Chondrocyte (in vitro differentiated cells): ENCODE measurements at places on chromosomes 11 and 22.

GRCh38 chr11:113722934-113723333 lies 16.8 kb upstream of the TMPRSS5 start:
- no peak for DNase-seq
- peaks cover 14% of the 10 kb centered on the region for H3K36me3 ChIP-seq
- no peak overlapping the region for H3K27ac ChIP-seq
- H3K27me3 ChIP-seq: no peaks in the 10 kb centered on the region
- no peaks in the 10 kb centered on the region for H3K4me1 ChIP-seq

- H3K4me3 ChIP-seq: no peak overlapping the region
- no peaks in the 10 kb centered on the region for H3K4me1 ChIP-seq
- H3K36me3 ChIP-seq: no peaks in the 10 kb centered on the region
- peak; percentile 73 for DNase-seq
- H3K27ac ChIP-seq: no peak overlapping the region
- H3K27me3 ChIP-seq: peaks cover 8% of the 10 kb centered on the region
Measured at GRCh38 chr11:69380451-69380901, 86.5 kb downstream of the MYEOV start.

DNA sequence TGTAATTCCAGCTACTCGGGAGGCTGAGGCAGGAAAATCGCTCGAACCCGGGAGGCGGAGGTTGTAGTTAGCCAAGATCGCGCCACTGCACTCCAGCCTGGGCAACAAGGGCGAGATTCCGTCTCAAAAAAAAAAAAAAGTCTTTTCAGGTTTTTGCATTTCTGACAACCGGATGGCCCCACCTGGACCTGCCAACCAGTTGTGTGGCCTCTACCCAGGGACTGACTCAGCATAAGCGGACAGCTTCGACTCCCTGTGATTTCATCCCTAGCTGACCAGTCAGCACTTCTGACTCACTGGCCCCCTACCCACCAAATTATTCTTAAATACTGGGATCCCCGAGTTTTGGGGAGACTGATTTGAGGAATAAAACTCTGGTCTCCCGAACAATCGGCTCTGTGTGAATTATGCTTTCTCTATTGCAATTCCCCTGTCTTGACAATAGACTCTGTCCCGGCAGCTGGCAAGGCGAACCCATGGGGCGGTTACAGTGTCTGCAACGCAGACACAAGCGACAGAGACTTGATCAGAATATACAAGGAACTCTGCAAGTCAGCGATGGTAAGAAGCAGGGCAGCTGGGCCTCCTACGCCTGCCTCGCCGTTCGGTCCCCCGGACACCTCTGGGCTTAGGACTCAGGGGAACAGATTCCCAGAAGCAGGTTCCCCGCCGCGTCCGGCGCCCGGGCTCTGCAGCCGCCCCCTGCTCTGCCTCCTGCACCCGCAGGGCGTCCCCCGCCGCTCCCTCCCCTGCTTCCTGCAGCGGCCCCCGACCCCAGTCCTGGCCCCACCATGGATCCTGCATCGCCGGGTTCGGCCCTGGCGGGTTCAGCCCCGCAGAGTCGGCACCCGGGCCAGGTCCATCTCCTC lies 741 bp upstream of the TALDO1 start:
- DNase-seq: no peak
- peak overlapping the region; percentile 88 for H3K4me3 ChIP-seq
- no peaks in the 10 kb centered on the region for H3K36me3 ChIP-seq
- H3K27me3 ChIP-seq: no peaks in the 10 kb centered on the region
- H3K27ac ChIP-seq: peak overlapping the region; percentile 83
- peaks cover 24% of the 10 kb centered on the region for H3K4me1 ChIP-seq

GRCh38 chr22:47064416-47064815 lies 302.0 kb downstream of the TBC1D22A start:
- no peak overlapping the region for H3K27ac ChIP-seq
- no peak for DNase-seq
- H3K4me3 ChIP-seq: no peak overlapping the region

DNA sequence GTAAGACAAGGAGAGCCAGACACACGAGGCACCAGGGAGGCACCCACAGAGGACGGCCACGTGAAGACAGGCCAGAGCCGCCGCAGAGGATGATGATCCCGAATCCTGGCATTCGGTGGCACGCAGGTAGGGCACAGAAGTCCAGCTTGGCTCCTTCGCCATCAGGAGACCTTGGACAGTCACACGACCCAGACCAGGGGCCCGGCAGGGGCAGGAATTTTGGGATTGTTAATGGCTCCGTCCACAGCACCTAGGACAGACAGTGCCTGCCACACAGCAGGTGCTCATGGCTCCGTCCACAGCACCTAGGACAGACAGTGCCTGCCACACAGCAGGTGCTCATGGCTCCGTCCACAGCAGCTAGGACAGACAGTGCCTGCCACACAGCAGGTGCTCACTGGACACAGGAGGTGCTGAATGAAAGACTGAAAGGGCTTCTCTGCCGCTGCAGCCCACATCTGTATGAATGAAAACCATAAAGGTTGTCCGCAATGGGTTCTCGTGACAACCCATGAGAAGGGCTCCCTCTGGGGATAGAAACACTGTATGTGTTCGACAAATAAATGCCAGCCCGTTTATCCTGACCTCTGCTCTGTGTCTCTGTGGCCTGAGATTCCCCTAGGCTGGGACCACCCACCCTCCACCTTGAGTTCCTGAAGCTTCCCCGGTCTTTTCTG lies 341.6 kb downstream of the CTTN start:
- H3K27ac ChIP-seq: no peak overlapping the region
- peak; percentile 69 for DNase-seq
- H3K36me3 ChIP-seq: no peaks in the 10 kb centered on the region
- H3K4me1 ChIP-seq: no peaks in the 10 kb centered on the region

- H3K27me3 ChIP-seq: no peaks in the 10 kb centered on the region
- DNase-seq: no peak
- H3K4me1 ChIP-seq: peaks cover 15% of the 10 kb centered on the region
- no peak within 1 kb of the TSS for H3K27ac ChIP-seq
- H3K36me3 ChIP-seq: peaks cover 15% of the 10 kb centered on the region
Measured at GRCh38 chr11:66277471-66278362, at the start of gene CNIH2. CNIH2 (plus strand) TSS chr11:66278175; CDS start chr11:66278457, 282 bp downstream.

- H3K27ac ChIP-seq: no peak overlapping the region
- H3K27me3 ChIP-seq: no peaks in the 10 kb centered on the region
- no peak for DNase-seq
- no peaks in the 10 kb centered on the region for H3K4me1 ChIP-seq
- H3K36me3 ChIP-seq: peaks cover 3% of the 10 kb centered on the region
Measured at GRCh38 chr11:107808521-107808920, 50.1 kb downstream of the SLC35F2 start.

GRCh38 chr11:122399375-122399774 lies 256.1 kb upstream of the UBASH3B start:
- H3K27ac ChIP-seq: no peak overlapping the region
- H3K4me3 ChIP-seq: no peak overlapping the region
- H3K4me1 ChIP-seq: peaks cover 6% of the 10 kb centered on the region
- H3K27me3 ChIP-seq: peaks cover 5% of the 10 kb centered on the region

- no peak overlapping the region for H3K27ac ChIP-seq
- H3K4me3 ChIP-seq: no peak overlapping the region
- peaks cover 12% of the 10 kb centered on the region for H3K4me1 ChIP-seq
Measured at GRCh38 chr11:64201543-64201942, 5.0 kb upstream of the FERMT3 start.

DNA sequence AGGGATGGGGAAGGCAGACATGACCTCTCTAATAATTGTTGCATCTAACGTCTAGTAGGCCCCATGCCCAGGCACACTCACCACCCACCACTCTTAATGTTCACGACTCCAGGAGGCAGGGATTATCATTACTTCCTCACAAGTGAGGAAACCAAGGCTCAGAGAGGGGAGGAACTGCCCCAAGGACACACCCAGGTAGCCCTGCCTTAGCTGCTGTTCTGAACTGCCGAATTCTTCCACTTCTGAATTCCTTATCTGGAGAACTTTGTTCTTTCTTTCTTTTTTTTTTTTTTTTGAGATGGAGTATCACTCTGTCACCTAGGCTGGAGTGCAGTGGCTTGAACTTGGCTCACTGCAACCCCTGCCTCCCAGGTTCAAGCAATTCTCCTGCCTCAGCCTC lies 16.7 kb downstream of the SLCO2B1 start:
- no peak overlapping the region for H3K4me3 ChIP-seq
- peaks cover 16% of the 10 kb centered on the region for H3K27me3 ChIP-seq
- DNase-seq: peak; percentile 2
- no peaks in the 10 kb centered on the region for H3K4me1 ChIP-seq
- H3K36me3 ChIP-seq: peaks cover 2% of the 10 kb centered on the region

- no peaks in the 10 kb centered on the region for H3K36me3 ChIP-seq
- no peak overlapping the region for H3K4me3 ChIP-seq
- no peaks in the 10 kb centered on the region for H3K27me3 ChIP-seq
Measured at GRCh38 chr11:112345706-112346105, 85.0 kb upstream of the PLET1 start.

DNA sequence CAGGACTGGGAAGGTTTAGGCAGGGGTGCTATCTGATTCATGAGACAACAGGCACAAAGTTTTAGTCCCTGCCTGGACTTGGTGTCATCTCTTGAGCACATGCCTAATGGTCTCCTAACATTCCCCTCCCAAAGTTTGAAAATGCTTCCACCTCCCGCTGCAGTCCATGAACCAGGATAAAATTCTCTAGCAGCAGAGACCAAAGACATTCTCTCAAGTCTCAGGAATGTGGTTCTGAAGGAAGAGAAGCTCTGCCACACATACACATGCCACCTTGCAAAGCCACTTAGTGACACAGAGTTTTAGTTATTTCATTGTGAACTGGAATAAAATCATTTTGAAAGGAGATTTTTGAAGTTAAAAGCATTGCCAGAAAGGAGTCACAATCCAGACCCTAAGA lies 15.5 kb downstream of the OR51B6 start:
- no peaks in the 10 kb centered on the region for H3K36me3 ChIP-seq
- peak overlapping the region; percentile 39 for H3K27ac ChIP-seq
- no peak overlapping the region for H3K4me3 ChIP-seq
- no peak for DNase-seq

GRCh38 chr11:86726118-86726753 lies 53.8 kb upstream of the ME3 start:
- H3K27me3 ChIP-seq: no peaks in the 10 kb centered on the region
- DNase-seq: no peak
- peaks cover 5% of the 10 kb centered on the region for H3K36me3 ChIP-seq
- H3K4me1 ChIP-seq: peaks cover 32% of the 10 kb centered on the region
- H3K4me3 ChIP-seq: no peak overlapping the region

- no peak overlapping the region for H3K27ac ChIP-seq
- H3K4me3 ChIP-seq: no peak overlapping the region
- DNase-seq: no peak
- peaks cover 13% of the 10 kb centered on the region for H3K36me3 ChIP-seq
- no peaks in the 10 kb centered on the region for H3K27me3 ChIP-seq
Measured at GRCh38 chr22:27433585-27434190, 367.9 kb downstream of the MN1 start.

DNA sequence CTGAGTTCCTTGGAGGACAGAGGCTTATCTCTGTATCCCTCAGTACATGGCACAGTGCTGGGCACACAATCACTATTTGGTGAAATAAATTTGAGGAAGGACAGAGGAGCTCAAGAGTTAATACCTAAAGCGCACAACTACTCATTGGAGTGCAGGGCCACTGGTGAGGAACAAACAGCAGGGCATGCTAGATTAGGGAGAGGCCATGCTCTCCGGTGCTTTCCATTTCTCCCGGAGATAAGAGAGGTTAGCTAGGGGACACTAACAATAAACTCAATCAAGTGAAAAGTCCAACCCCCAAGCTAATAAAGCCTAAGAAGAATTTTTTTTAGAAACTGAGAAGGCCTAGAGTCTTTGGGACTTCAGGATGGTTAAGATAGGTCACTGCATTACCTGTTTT lies 29.1 kb downstream of the NFRKB start:
- H3K4me1 ChIP-seq: peaks cover 13% of the 10 kb centered on the region
- no peaks in the 10 kb centered on the region for H3K27me3 ChIP-seq
- H3K4me3 ChIP-seq: no peak overlapping the region
- DNase-seq: no peak

GRCh38 chr11:85407648-85408047 lies 219.5 kb downstream of the DLG2 start:
- no peaks in the 10 kb centered on the region for H3K4me1 ChIP-seq
- DNase-seq: no peak
- H3K4me3 ChIP-seq: no peak overlapping the region
- H3K27me3 ChIP-seq: no peaks in the 10 kb centered on the region

- H3K4me1 ChIP-seq: peaks cover 63% of the 10 kb centered on the region
- peaks cover 11% of the 10 kb centered on the region for H3K36me3 ChIP-seq
- peak overlapping the region; percentile 100 for H3K27ac ChIP-seq
- H3K27me3 ChIP-seq: no peaks in the 10 kb centered on the region
- no peak for DNase-seq
- no peak overlapping the region for H3K4me3 ChIP-seq
Measured at GRCh38 chr11:114291381-114291780, 4.8 kb upstream of the NNMT start.

GRCh38 chr22:28829358-28830181 lies 29.2 kb upstream of the XBP1 start:
- DNase-seq: no peak
- no peak overlapping the region for H3K4me3 ChIP-seq
- no peak overlapping the region for H3K27ac ChIP-seq
- no peaks in the 10 kb centered on the region for H3K27me3 ChIP-seq

- no peak overlapping the region for H3K4me3 ChIP-seq
- H3K27ac ChIP-seq: no peak overlapping the region
- DNase-seq: no peak
- no peaks in the 10 kb centered on the region for H3K36me3 ChIP-seq
- peaks cover 2% of the 10 kb centered on the region for H3K27me3 ChIP-seq
Measured at GRCh38 chr22:30116362-30117117, 36.3 kb downstream of the HORMAD2 start.

DNA sequence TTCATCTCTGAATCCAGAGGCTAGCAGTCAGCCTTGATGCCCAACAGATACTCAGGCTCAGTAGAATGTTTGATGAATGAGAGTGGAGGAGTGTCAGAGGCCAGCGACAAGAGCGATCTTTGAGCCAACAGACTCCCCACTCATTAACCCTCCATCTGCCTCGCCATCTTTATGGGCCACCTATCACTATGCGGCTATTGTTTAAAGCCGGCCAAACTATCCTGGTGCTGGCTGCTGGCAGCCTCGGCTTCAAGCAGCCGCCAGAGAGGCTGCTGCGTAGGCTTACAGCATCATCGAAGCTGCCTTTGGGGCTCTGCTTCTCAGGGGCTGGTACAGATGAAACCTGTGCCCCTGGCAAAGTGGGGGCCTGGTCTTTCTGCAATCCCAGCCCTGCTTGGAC lies 525.6 kb downstream of the INSC start:
- peaks cover 2% of the 10 kb centered on the region for H3K36me3 ChIP-seq
- H3K4me3 ChIP-seq: no peak overlapping the region
- H3K4me1 ChIP-seq: peaks cover 5% of the 10 kb centered on the region
- no peak for DNase-seq

GRCh38 chr11:133082453-133082781 lies 449.9 kb downstream of the OPCML start:
- H3K4me1 ChIP-seq: no peaks in the 10 kb centered on the region
- no peak overlapping the region for H3K27ac ChIP-seq
- H3K36me3 ChIP-seq: no peaks in the 10 kb centered on the region
- no peak overlapping the region for H3K4me3 ChIP-seq
